ENCODE measurements at places on chromosomes 13 and 19. TPM values are rescaled to one million over a fixed set of nuclear protein-coding genes. Genes with fewer than 3 reads are reported as not detected.

Gene GARIN5A
- total RNA-seq = 0.62 TPM

Gene NCAN
- total RNA-seq = 161 TPM

Gene KLK12
- total RNA-seq = not detected

Gene SLC17A7
- total RNA-seq = 34.6 TPM

Gene FBN3
- 23.2 TPM for total RNA-seq

Gene ZNF221
- 24.6 TPM for total RNA-seq

Gene LHB
- not detected for total RNA-seq

Gene ZNF420
- total RNA-seq = 47.3 TPM

Gene TBXA2R
- total RNA-seq = 0.78 TPM

Gene MEIS3
- 74.6 TPM for total RNA-seq

DNA sequence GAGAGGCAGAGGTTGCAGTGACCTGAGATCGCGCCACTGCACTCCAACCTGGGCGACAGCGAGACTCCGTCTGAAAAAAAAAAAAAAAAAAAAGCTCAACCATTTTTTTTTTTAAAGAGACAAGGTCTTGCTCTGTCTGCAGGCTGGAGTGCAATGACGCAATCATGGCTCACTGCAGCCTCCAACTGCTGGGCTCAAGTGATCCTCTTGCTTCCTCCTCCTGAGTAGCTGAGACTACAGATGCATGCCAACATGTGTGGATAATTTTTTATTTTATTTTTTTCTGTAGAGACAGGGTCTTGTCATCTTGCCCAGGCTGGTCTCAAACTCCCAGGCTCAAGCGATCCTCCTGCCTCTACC is 10.3 kb downstream of the EHD2 start:
- DNase-seq = no peak

DNA sequence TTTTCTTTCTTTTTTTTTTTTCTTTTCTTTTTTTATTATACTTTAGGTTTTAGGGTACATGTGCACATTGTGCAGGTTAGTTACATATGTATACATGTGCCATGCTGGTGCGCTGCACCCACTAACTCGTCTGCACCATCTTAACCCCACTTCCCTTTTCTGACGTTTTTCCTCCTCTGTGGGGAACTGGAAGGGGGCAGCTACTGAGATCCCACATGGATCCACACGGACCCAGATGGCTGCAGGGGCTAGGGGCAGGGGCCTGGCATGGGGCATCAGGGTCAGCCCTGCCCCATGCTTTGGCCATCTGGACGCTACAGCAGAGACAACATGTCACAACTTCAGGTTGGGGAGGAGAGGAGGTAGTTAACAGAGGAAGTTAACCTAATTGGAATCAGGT is 54.3 kb downstream of the RUBCNL start:
- DNase-seq = no peak

- no peak for DNase-seq
Observed at GRCh38 chr13:40164133-40164532, 502.3 kb downstream of the FOXO1 start.

DNA sequence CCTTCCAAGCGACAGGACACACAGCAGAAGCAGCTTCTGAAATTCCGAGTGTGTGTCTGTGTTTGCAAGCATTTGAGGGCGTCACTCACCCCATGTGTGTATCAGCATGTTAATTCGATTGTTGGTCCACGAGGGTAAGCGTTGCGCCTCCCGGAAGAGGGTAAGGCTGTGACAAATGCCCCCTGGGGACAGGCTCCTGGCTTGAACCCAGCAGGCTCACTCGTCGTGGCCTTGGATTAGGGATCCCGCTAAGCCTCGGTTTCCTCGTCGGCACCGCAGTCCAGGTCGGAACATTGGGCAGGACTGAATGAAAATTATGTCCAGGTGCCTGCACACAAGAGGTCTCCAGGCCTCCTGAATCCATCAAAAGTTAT is 606 bp upstream of the STXBP2 start:
- no peak for DNase-seq

DNA sequence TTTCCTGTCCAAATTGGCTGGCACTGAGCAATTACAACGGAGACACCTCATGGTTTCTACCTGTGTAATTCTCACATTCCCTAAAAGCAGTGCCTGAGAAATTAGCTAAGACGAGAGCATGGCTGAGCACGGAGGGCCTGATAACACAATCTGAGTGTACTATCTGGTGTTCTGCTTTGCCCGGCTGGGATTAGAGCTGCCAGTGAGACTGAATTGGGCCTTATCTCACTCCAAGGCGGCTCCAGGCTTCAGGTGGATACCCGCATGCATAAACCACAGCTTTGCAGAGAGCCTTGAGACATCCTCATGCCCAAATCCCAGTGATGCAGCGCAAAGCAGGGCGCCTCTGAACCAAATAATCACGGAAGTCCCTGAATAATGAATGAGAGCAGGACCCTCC is 172.3 kb downstream of the OXGR1 start:
- DNase-seq = no peak

DNA sequence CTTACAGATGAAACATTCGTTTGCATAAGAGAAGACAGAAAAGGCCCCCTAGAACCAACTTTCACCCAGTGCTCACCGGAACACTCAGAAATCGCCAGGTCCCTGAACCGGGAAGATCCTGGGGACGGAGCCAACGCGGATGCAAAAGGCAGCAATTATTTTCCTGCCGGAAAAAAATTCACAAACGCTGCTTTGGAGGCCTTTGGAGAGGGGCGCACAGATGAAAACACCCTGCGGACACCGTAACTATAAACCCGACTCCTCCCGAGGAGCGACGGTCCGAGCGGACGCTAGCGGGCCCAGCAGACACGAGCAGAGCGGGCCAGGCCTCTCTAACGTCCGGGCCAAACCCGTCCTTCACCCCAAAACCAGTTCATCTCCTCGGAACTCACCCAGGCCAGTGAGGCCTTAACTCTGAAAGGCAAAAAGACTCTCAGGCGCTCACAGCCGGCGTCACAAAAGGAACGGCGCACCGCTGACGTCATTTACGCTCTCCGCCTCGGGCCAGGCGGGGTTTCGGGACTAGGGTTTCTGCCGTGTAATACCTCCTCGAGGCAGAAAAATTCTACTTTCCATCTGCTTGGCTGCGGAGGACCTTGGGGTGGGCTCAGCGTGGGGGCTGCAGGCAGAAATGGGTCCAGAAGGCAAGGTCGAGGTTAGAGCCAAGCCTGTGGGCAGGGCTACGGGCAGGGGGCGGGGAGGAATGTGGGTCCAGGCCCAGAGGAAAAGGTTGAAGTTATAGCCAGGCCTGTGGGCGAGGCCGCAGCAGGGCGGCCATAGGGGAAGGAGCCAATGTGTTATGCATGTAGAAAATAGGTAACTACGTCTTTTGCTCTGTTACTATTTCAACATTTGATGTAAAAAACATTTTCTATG is at the start of gene ZNF426:
TSS of gene ZNF426 (minus strand) at position 463 of the 876 bp plus-strand sequence. CDS start 2,413 bp downstream, outside the sequence.
- DNase-seq = peak; percentile 87

- no peak for DNase-seq
Observed at GRCh38 chr19:11047866-11048265, 41.4 kb upstream of the LDLR start.

- no peak for DNase-seq
Observed at GRCh38 chr13:41434831-41435520, 22.4 kb upstream of the RGCC start.

DNA sequence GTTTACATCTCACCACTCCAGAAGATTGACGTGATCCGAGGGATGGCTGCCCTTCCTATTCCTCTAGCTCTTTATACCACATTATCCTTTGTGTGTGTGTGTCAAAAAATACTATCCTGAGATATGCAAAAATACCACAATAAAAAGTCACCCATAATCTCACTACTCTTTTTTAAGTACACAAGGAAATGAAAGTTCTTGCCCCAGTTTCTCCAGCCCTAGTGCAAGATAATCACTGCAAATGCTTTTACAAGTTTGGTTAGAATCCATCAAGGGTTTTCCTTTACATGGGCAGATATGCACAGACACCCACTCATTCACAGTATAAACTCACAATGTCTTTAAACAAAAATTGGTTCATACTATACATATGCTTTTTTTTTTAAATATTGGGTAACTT is 89.3 kb downstream of the DIAPH3 start:
- no peak for DNase-seq

- no peak for DNase-seq
Observed at GRCh38 chr13:111508902-111509509, 188.6 kb downstream of the TEX29 start.

- DNase-seq = no peak
Observed at GRCh38 chr13:79522583-79522982, 41.6 kb downstream of the NDFIP2 start.

DNA sequence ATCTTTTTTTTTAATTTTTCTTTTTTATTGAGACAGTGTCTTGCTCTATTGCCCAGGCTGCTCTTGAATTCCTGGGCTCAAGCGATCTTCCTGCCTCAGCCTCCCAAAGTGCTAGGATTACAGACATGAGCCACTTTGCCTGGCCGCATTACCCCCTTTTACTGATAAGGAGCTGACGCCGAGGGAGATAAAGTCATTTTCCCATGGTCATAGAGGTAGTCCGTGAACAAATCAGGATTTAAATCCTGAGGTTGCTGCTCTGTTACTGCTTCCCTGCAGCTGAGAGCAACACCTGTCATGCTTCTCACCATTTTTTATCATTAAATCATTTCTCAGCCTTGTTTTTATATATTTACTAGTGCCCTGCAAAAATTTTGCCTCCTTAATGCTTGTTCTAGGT is 7.4 kb downstream of the CYSLTR2 start:
- DNase-seq = no peak

DNA sequence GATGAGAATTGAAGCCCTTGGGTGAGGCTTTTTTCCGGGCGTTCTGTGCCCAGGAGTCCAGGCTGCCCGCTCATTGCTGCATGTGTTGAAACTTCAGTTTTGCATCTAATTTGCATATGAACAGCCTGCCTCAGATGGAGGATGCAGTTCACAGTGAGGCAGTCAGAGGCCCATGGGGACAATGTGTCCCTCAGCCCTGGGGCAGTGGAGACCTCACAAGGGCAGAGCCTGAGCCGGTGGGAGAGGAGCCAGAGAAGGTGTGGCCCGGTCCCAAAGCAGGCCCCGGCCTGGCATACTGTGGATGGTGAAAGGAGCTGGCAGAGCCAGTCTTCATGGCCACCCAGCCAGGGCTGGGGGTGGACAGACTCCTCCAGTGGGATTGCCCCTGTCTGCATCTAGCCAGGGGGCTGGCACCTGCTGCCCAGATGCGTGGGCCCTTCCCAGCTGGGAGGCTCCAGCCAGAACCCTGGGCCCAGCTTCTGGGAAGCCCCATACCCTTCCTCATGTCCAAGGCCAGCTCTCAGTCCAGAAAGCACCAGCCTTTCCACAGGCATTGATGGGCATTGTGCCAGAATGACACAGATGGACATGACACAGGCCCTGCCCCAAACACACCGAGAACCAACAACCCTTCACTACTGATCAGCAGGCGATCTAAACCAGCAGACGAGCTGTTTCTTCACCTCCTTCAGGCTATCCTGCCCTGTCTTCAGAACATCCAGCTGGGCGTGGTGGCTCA is 32.9 kb upstream of the KCTD15 start:
- no peak for DNase-seq

DNA sequence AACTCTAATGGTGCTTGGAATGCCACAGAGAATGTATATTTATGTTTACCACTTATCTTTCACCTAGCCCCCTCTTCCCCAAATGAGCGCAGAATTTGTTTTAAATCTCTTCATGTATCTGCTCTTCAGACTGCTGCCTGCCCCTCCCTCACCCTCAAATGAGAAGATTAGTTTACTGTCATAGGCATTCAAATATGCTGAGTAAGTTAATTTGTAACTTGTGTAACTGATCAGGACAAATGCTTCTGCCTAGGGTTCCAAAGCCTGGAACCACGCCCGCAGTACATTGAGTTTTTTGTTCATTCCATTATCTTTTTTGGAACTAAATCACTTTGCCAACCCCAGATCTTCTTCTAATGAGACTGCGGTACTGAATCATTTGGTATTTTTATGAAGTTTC is 74.5 kb downstream of the ATP8A2 start:
- no peak for DNase-seq

DNA sequence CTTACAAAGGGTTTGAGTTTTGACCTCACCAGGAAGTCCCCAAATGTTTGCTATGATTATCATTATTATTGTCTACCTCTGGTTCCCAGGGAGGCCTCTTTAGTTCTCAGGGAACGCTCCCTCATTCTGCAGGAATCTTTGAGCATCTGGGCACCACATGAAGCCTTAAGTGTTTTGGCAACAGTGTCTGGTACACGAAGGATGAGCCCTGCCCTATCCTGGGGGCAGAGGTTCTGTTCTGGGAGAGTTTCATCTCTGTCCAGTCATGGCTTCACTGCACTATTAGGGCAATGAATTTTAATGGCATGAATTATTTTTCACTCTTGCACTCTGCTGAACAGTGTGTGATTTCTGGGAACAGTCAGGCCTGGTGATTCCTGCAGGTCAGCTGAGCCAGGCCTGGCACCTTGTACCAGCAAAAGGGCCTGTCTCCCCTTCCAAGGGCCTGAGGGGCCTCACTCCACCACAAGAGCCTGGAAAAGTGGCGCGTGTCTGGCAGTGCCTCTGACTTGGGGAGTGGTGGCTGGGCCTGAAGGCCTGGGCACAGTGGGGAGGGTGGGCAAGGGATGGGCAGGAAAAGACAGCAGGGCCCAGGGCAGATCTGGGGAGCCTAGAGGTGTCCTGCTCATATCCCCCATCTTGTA is 4.6 kb downstream of the FAM187B start:
- no peak for DNase-seq

GRCh38 chr13:20370815-20371421 is 138.8 kb upstream of the GJB6 start:
- DNase-seq = no peak

DNA sequence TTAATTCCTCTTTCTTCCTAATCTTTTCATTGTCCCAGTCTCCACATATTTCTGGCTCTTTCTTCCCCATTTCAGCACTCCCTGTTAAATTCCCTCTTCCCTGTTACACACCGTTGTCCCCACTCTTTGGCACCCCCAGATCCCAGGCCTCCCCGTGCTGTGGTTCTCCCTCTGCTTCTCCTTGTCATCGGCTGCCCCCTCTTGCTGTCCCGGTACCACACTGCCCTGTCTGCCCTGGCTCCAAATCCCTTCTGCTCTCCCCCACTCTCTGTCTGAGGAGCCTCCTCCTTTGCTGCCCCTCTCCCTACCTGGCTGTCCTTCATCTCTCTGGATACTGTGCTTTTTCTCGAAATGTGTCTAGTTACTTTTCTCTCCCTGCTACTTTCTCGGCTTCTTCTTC is 983 bp downstream of the ZNF415 start:
- DNase-seq = no peak

DNA sequence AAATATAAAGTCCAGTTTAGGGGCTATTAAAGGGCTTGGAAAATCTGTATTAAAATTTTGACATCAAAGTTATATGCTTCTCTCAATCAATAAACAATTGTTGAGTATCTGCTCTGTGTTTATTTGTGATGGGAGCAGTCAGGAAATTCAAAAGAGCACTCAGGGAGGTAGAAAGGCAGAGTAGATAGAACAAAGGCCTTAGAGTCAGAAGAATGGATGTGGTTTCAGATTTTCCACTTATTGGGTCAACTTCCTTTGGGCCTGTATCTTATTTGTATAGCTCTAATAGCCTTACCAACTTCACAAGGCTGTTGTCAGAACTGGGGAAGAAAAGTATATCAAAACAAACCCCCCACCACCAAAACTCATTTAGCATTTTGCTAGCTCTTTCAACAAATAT is 302.6 kb downstream of the SPRY2 start:
- DNase-seq = no peak

GRCh38 chr19:13985771-13986347 is 20.3 kb downstream of the RFX1 start:
- no peak for DNase-seq

All from occipital lobe (tissue), 3 donors.